ENCODE measurements at places on chromosomes 5 and 9.

GRCh38 chr5:139863361-139863760 is 67.8 kb downstream of the PSD2 start:
- no peak for DNase-seq

DNA sequence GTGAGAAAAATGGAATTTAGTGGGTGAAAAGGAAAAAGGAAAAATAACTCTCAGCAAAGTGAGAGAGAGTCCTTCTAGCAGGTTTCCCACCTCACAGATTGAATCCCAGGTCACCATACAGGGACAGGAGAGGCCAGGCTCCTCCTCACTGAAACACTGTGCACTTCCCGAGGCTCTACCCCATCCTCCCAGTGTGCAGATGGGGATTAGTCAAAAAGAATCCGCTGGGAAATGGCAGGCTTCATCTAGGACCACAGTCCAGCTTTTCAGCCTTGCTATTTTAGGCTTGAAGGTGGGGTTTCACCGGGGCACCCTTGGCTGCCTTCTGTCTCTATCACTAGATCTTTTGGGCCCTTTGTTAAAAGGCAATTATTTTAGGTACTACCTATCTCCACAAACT is 47.8 kb downstream of the YIPF5 start:
- no peak for DNase-seq

GRCh38 chr5:160462167-160462566 is 40.5 kb downstream of the PTTG1 start:
- no peak for DNase-seq

GRCh38 chr9:126001581-126002225 is 254.5 kb downstream of the PBX3 start:
- no peak for DNase-seq

DNA sequence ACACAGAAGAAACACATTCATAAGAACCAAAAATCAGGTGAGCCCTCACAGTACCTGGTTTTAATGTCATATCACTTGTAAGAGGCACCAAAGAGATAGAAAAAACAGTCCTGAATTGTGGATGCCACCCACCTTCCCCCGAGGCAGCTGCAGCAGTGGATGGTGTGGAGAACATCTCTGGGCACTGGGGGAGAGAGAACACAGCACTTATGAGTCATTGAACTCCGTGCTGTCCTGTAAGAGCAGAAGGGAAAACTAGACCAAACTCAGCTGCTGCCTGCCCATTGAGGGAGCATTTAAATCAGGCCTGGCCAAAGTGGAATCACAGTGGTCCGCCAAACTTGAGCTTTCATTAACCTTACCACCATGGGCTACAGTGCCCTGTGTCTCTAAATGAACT is 296.2 kb downstream of the SPATA31D1 start:
- DNase-seq = no peak

DNA sequence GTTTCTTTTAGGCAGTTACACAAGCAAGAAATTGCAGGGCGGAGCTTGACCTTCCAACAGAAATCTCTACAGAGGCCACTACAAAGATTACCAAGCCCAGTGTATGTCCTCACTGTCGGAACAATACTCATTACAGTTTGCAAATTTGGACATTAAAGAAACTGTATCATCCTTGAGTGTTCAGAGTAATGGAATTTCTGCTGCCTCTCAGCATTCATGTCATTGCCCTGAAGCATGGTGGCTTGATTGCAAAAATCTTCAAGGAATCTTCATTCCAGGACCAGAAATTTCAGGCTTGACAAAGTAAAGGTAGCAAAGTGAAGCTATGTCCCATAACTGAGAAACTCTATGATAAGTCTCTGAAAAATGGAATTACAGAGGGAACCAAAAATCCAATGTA is 134.6 kb upstream of the MAP3K1 start:
- no peak for DNase-seq

DNA sequence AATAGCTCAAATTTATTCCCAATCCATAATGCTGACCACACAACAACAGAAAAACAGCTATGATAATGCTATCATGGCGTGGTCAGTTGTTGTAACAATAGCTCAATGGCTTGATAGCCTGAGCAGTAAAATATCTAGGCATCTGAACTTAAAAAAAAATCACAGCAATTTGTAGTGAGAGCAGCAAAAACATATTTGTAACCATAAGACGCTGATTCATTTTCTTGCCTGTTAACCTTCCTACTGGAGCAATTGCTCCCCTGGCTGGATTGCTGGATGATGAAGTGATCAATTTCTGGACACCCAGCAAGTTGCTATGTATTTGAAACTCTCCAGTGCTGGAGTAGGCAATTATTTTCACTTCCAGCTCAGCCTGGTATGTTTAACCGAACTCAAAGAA is 115.1 kb downstream of the PCSK1 start:
- no peak for DNase-seq

DNA sequence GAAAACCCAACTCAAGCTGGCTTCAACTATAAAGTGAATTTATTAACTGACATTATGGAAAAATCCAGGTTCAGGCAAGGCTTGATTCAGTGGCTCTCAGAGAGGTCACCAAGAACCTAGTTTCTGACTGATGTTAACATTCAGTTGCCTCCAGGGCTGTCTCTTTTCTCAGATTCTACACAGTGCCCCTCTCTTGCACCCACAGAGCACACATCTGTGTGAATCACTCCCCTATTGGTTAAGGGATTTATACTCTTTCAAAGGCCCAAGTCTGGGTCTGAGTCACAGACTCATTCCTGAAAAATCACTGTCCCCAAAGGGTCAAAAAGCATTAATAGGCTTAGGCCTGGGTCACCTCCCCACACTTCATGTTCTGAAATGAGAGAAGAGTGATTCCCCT is 6.2 kb upstream of the HAVCR2 start:
- no peak for DNase-seq

DNA sequence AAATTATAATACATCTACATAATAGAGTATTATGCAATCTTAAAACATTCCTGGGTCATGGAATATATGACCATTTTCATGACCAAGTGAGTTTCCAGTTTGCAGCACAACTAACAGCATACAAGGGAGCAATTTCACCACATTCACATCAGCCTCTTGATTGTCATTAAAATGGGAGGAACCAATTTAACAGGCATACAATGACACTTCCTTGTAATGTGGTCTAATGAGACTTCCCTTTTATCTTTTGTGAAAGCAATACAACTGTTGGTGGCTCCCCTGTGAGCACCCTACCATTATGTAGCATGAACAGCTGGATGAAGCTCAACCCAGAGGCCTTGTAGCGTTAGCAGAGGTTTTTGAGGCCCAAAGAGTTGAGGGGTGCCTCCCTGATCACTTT is 13.6 kb upstream of the TMOD1 start:
- no peak for DNase-seq

GRCh38 chr9:36479101-36479500 is 79.0 kb upstream of the RNF38 start:
- no peak for DNase-seq

- no peak for DNase-seq
These were observed 17.7 kb upstream of the FAM174A start for GRCh38 chr5:100517301-100517974.

DNA sequence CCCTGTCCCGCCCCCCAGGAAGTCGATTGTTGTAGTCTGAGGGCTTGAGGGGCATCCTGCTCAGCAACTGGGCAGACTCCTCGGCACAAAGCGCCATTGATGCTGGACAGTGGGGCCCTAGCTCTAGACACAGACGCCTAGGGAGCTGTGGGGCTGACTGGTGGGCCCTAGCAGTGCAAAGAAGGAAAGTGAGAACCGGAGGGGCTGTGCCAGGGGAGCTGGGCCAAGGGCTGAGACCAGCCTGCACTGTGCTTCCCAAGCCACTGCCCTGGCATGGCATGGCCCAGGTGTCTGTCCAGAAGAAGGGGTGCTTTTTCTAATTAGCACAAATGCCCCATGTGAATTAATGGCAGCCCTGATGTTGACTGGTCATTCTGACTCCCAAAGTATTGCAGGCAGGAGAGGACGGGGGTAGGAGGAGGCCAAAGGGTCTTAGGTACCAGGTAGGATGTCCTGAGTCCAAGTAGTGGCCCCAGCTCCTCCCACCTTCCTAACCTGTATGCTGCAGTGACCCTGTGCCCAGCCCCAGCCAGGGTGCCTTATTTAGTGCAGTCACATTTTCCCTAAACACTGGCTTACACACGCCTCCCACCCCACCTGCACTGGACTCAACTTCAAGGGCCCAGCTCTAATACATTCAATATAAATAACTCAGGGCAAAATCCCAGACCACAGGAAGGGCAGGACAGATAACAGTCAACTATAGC is 15.9 kb downstream of the TCF7 start:
- DNase-seq = no peak

DNA sequence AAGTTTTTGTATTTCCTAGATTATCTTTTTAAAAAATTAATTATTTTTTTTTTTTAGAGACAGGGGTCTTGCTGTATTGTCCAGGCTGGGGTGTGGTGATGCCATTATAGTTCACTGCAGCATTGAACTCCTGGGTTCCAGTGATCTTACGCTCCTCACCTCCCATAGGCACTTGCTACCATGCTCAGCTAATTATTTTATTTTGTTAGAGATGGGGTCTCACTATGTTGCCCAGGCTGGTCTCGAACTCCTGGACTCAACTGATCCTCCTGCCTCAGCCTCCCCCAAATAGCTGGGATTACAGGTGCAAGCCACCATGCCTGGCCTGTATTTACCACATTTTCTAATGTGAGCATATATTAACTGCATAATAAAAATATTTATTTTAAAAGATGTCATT is 274.5 kb downstream of the RFX3 start:
- DNase-seq = no peak

GRCh38 chr9:129328355-129329042 is 150.4 kb upstream of the IER5L start:
- no peak for DNase-seq

GRCh38 chr9:134663753-134664415 is 22.3 kb downstream of the COL5A1 start:
- no peak for DNase-seq

- DNase-seq = peak; percentile 26
These were observed 41.5 kb downstream of the VAV2 start for GRCh38 chr9:133950629-133951111.

- no peak for DNase-seq
These were observed 21.7 kb downstream of the SLF1 start for GRCh38 chr5:94640176-94640575.

Measured in forelimb muscle (tissue), 1 donor.